ENCODE measurements at places on chromosomes 7 and 10. TPM values are rescaled to one million over a fixed set of nuclear protein-coding genes. Genes with fewer than 3 reads are reported as not detected.
A peak's percentile ranks its signal among the peaks of the same experiment; 100 is the strongest.

GRCh38 chr10:36465604-36466379 lies 659.6 kb upstream of the ANKRD30A start:
- no peak for DNase-seq
- H3K27ac ChIP-seq = no peak overlapping the region
- no peaks in the 10 kb centered on the region for H3K4me1 ChIP-seq
- H3K36me3 ChIP-seq = no peaks in the 10 kb centered on the region
- no peaks in the 10 kb centered on the region for H3K27me3 ChIP-seq

DNA sequence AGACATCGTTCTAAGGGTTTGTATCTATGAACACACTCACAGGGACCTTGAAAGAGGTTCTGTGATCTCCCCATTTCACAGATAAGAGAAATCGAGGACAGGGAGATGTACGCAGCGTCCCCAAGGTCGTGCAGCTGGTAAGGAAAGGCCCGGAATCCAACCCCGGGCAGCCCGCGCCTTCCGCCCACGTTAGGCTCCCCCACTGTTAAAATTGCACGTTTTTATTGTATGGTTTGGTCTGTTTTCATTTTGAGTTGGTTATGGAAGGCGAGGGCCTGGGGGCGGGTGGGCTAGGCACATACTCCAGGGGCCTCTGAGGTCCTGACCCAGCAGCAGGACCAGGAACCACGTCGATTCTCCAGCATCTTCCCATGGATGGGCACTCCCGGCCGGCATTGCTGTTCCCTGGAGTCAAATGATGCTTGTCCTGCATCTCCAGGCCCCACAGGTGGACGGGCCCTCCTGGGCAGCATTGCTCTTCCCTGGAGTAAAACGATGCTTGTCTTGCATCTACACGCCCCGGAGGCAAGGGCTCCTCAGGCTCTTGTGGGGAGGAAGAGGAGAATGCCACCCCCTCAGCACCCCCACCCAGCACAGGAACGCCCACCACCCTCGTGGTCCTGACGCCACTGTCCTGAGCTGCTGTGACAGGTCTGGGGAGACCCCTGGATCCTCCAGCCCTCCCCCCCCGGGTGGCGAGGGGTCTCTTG lies 65.9 kb downstream of the PDGFA start:
- H3K36me3 ChIP-seq = no peaks in the 10 kb centered on the region
- no peak overlapping the region for H3K4me3 ChIP-seq
- peaks cover 24% of the 10 kb centered on the region for H3K27me3 ChIP-seq
- DNase-seq = no peak
- no peaks in the 10 kb centered on the region for H3K4me1 ChIP-seq

VIM gene
- total RNA-seq = 188 TPM

DYDC2 gene
- total RNA-seq = 5.3 TPM

- DNase-seq = no peak
- no peaks in the 10 kb centered on the region for H3K36me3 ChIP-seq
- H3K27ac ChIP-seq = no peak overlapping the region
- H3K27me3 ChIP-seq = no peaks in the 10 kb centered on the region
- H3K4me1 ChIP-seq = peaks cover 7% of the 10 kb centered on the region
Measured at GRCh38 chr7:70018700-70019099, 420.4 kb downstream of the AUTS2 start.

- H3K27ac ChIP-seq = no peak overlapping the region
- no peaks in the 10 kb centered on the region for H3K27me3 ChIP-seq
- no peaks in the 10 kb centered on the region for H3K4me1 ChIP-seq
- no peak overlapping the region for H3K4me3 ChIP-seq
- DNase-seq = no peak
Measured at GRCh38 chr7:116742641-116743040, 70.6 kb downstream of the MET start.

RPEL1 gene
- total RNA-seq = not detected

GRCh38 chr7:6413637-6414036 lies 34.1 kb downstream of the DAGLB start:
- peaks cover 4% of the 10 kb centered on the region for H3K4me1 ChIP-seq
- H3K36me3 ChIP-seq = peaks cover 78% of the 10 kb centered on the region
- no peaks in the 10 kb centered on the region for H3K27me3 ChIP-seq
- no peak overlapping the region for H3K27ac ChIP-seq
- DNase-seq = no peak
- H3K4me3 ChIP-seq = no peak overlapping the region

NOM1 gene
- 14.3 TPM for total RNA-seq

PILRB gene
- total RNA-seq = 39.6 TPM

- H3K27ac ChIP-seq = no peak overlapping the region
- no peaks in the 10 kb centered on the region for H3K27me3 ChIP-seq
- H3K4me1 ChIP-seq = no peaks in the 10 kb centered on the region
- DNase-seq = no peak
- H3K4me3 ChIP-seq = no peak overlapping the region
- no peaks in the 10 kb centered on the region for H3K36me3 ChIP-seq
Measured at GRCh38 chr10:29773675-29774091, 138.9 kb upstream of the SVIL start.

- H3K36me3 ChIP-seq = peaks cover 27% of the 10 kb centered on the region
- no peak for DNase-seq
- H3K4me3 ChIP-seq = no peak overlapping the region
- H3K27me3 ChIP-seq = no peaks in the 10 kb centered on the region
- no peak overlapping the region for H3K27ac ChIP-seq
- H3K4me1 ChIP-seq = peaks cover 11% of the 10 kb centered on the region
Measured at GRCh38 chr7:5670183-5670935, 111.1 kb downstream of the RNF216 start.

ADCY1 gene
- 8.8 TPM for total RNA-seq

GRCh38 chr10:60606343-60607080 lies 171.8 kb upstream of the CDK1 start:
- no peak for DNase-seq
- no peaks in the 10 kb centered on the region for H3K27me3 ChIP-seq
- H3K4me3 ChIP-seq = no peak overlapping the region
- H3K4me1 ChIP-seq = no peaks in the 10 kb centered on the region
- no peak overlapping the region for H3K27ac ChIP-seq

- H3K27ac ChIP-seq = no peak overlapping the region
- no peaks in the 10 kb centered on the region for H3K27me3 ChIP-seq
- no peak overlapping the region for H3K4me3 ChIP-seq
- DNase-seq = no peak
- peaks cover 29% of the 10 kb centered on the region for H3K4me1 ChIP-seq
Measured at GRCh38 chr7:33805630-33806233, 99.6 kb upstream of the BMPER start.

- H3K27ac ChIP-seq = no peak overlapping the region
- no peaks in the 10 kb centered on the region for H3K4me1 ChIP-seq
- no peak for DNase-seq
- H3K4me3 ChIP-seq = no peak overlapping the region
- H3K36me3 ChIP-seq = no peaks in the 10 kb centered on the region
- H3K27me3 ChIP-seq = no peaks in the 10 kb centered on the region
Measured at GRCh38 chr7:154200241-154200640, 148.0 kb downstream of the DPP6 start.

OR2F1 gene
- not detected for total RNA-seq

IL6 gene
- 1.2 TPM for total RNA-seq

GRCh38 chr7:139896831-139897230 lies 67.8 kb downstream of the TBXAS1 start:
- no peak overlapping the region for H3K27ac ChIP-seq
- no peaks in the 10 kb centered on the region for H3K36me3 ChIP-seq
- no peak overlapping the region for H3K4me3 ChIP-seq
- H3K27me3 ChIP-seq = no peaks in the 10 kb centered on the region
- DNase-seq = no peak

ZNF485 gene
- total RNA-seq = 4.3 TPM

- no peak for DNase-seq
- no peak within 1 kb of the TSS for H3K27ac ChIP-seq
- peaks cover 6% of the 10 kb centered on the region for H3K27me3 ChIP-seq
- H3K4me3 ChIP-seq = no peak within 1 kb of the TSS
- no peaks in the 10 kb centered on the region for H3K36me3 ChIP-seq
Measured at GRCh38 chr7:50564640-50565558, at the start of gene DDC. Gene DDC, minus strand, starts transcription at chr7:50565405. Its CDS starts 21,320 bp downstream, at chr7:50544085.

DNA sequence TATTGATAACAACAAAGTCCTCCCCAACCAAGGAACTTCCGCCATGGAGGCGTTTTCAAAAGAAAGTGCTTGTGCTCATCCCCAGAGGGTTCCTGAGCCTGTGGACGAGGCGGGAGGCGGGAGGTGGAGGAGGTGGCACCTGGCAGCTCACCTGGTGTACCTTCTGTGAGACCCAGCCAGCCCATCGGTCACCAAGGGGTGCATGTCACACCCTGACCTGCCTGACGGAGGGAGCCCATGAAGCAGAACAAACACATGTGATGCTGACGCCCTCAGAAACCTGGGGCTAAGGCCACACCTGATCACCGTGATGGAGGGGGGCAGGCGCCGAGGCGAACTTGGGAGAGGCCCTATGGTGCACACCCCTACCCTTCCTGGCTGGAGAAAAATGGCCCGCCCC lies 458.8 kb downstream of the DNAJB6 start:
- no peaks in the 10 kb centered on the region for H3K4me1 ChIP-seq
- DNase-seq = no peak
- H3K36me3 ChIP-seq = no peaks in the 10 kb centered on the region

DNA sequence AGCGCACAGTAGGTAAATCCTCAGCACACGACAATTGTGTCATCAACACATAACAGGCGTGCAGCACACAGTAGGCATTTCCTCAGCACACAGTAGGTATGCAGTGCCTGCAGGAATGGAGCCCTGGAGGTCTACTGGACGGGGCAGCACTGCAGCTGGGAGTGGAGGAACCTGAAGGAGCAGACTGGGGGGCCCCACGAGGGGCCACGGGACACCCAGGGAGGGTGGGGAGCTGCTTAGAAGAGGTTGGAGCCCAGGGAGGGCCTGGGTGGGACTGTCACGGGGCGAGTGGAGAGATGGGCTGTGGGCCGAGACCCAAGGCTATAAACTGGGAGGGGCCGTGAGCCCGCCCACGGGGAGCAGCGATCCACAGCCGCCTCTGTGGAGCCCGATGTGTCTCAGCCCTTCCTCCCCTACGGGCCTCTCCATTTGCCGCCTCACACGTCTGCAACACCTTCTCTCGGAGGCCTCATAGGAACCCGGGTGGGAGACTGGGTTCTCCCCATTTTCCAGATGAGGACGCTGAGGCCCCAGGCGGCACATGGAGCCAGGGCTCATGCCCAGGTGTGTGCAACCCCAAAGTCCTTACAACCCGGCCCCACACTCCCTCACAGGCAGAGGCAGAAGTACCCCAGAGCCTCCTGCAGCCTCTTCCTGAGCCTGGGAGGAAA lies 101.5 kb downstream of the MICALL2 start:
- H3K36me3 ChIP-seq = no peaks in the 10 kb centered on the region
- H3K4me1 ChIP-seq = no peaks in the 10 kb centered on the region
- H3K27me3 ChIP-seq = no peaks in the 10 kb centered on the region
- no peak for DNase-seq
- no peak overlapping the region for H3K4me3 ChIP-seq

GRCh38 chr10:103717341-103718246 lies 137.8 kb downstream of the SH3PXD2A start:
- H3K4me3 ChIP-seq = no peak overlapping the region
- no peak overlapping the region for H3K27ac ChIP-seq
- DNase-seq = peak; percentile 66
- H3K36me3 ChIP-seq = no peaks in the 10 kb centered on the region
- no peaks in the 10 kb centered on the region for H3K27me3 ChIP-seq
- no peaks in the 10 kb centered on the region for H3K4me1 ChIP-seq

AMPH gene
- total RNA-seq = 4.2 TPM

- H3K27ac ChIP-seq = no peak overlapping the region
- DNase-seq = no peak
- no peaks in the 10 kb centered on the region for H3K36me3 ChIP-seq
- H3K4me1 ChIP-seq = no peaks in the 10 kb centered on the region
- peaks cover 27% of the 10 kb centered on the region for H3K27me3 ChIP-seq
Measured at GRCh38 chr10:98353170-98353569, 61.8 kb downstream of the PYROXD2 start.

AMZ1 gene
- total RNA-seq = 0.76 TPM

- no peak overlapping the region for H3K27ac ChIP-seq
- no peaks in the 10 kb centered on the region for H3K36me3 ChIP-seq
- no peak for DNase-seq
- H3K27me3 ChIP-seq = peaks cover 46% of the 10 kb centered on the region
Measured at GRCh38 chr10:58951746-58952145, 224.7 kb upstream of the PHYHIPL start.

GTF2I gene
- 519 TPM for total RNA-seq

DNA sequence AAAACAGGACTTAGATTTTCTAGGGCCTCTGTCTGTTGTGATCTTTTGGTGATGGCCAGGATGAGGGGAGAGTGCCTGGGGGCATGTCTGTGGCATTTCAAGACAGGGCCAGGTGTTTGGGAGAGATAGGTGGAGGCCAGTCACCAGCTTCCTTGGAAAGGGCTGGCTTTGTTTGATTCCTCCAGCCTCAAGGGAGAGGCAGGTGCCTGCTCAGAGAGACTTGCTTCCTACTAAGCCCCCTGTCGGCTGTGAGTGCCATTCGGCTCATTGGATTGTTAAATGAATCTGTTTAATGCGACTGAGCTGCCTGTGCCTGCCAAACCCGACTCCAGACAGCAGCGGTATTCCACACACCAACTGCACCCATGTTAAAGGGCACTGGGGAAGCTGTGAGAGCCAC lies 304.1 kb upstream of the COBL start:
- H3K27ac ChIP-seq = no peak overlapping the region
- H3K36me3 ChIP-seq = no peaks in the 10 kb centered on the region
- no peak overlapping the region for H3K4me3 ChIP-seq
- DNase-seq = peak; percentile 61
- no peaks in the 10 kb centered on the region for H3K4me1 ChIP-seq

BHLHA15 gene
- 0.86 TPM for total RNA-seq

DNA sequence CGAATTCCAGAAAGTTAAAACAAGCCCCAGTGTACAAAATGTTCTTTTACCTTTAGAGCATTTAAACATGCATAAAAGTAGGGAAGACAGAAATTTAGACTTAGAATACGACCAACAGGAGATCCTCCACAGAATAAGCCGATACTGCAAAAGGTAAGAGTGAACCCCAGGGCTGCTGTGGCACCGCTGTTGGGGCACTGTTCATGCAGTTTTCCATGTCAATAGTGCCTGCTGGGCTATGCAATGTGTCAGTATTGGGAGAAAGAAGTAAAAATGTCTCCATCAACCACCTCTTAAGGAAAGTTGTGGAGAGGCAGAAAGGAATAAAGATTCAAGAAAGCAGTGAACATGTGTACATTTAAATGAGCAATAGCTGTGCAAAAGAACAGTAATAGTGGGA lies 326.5 kb upstream of the SEMA3C start:
- DNase-seq = no peak
- H3K4me1 ChIP-seq = no peaks in the 10 kb centered on the region
- H3K27me3 ChIP-seq = no peaks in the 10 kb centered on the region
- no peak overlapping the region for H3K4me3 ChIP-seq
- H3K27ac ChIP-seq = no peak overlapping the region
